ENCODE measurements at places on chromosomes 3 and 15.

DNA sequence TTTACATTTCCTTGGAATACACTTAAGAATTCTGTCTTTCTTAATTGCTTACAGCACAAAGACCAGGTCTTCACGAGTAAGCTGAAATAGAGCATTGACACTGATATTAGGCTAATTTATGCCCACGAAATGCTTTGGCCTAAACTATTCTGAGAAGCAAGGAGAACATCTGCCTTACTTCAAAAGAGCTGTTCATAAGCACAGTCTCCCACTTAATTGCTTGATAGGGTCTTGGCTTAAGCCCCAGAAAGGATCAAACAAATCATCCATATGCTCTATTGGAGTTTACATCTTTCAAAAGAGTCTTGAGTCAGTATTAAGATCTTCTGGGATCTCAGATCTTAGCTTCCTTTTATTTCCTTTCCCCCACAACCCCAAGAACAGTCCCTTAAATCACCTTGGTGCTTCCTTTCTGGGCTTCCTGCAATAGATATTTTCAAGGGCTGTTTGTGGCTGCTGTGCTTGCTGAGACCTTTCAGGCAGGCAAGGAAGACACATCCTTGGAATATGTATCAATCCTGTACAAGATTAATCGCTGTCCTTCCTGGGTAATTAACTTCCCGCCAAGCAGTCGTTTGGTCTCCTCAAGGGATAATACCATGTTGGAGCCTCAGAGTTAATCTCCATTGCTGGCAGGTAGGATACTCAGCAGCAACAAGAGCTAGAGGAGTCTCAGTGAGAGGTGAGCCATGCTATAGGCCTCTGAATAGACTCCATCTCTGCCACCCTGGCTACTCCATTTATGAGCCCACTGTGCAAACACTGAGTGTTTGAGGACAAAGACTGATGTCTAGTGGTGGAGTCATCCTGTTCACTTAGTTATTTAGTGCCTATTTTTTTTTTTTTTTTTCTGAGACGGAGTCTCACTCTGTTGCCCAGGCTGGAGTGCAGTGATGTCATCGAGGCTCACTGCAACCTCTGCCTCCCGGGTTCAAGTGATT is 37.1 kb downstream of the TMEM158 start:
- DNase-seq: no peak

DNA sequence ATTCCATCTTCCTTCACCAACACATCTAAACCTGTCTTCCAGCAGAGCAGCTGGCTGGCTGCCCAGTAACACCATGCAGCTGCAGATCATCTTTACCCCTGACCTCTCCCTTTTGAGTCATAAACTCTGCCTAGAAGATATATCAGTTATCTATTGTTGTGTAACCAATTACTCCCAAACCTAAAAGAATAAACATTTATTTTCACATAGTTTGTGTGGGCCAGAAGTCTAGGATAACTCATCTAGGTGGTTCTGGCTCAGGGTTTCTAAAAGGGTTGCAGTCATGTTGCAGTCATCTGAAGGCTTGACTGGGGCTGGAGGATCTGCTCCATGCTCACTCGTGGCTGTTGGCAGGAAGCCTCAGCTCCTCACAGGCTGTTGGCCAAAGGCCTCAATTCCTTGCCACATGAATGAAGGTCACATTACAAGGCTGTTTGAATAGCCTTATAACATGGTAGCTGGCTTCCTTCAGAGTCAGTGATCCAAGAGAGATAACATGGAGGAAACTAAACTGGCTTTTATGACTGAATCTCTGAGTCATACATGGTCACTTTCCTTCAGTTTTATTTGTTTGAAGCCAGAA is 92.8 kb downstream of the GOLIM4 start:
- peak; percentile 73 for DNase-seq

- peak; percentile 52 for DNase-seq
These were observed 5.1 kb downstream of the HPS3 start for GRCh38 chr3:149134575-149134974.

DNA sequence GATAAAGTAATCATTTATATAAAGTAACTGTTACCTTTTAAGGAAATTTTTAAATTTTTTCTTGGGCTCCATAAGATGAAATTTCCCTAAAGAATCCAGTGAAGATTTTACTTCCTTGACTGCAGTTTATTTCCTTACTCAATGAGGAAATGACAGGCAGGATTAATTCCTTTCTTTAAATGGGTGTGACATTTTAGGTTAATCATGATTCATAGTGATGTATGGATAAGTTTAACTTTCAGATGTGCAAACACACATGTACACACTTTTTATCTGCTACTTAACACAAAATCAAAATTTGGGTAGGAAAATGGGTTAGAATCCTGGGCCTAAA is 11.2 kb upstream of the LEO1 start:
- no peak for DNase-seq

DNA sequence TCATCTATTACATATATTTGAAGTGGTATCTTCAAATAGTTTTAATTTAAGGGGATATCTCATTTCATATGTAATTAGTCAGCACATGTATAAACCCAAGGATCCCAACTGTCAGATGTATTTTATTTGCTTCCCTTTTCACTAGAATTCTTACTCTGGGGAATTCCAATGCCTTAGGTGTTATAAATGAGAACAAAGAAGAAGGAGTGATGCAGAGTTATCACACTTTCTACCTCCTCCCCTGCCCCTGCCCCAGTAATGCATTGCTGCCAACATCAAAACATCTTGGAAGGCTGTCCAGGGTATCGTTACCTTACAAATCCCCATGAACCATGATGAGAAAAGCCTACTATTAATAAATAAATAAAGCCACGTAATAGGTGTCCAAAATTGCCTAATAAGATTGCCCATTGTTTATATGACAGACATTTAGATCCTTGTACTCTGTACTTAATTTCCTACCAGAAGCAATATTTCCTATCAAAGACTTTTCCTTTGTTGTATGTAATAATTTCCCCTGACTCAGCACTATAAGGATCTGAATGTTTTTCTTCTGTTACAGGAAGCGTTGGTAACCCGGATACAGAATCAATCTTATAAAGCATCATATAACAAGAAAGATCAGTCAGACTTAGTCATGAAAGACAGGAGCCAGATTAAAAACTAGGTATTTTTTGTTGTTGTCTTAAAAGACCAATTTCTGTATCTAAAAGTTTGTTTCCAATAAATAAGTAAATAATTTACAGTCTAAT is 38.8 kb downstream of the CBLB start:
- peak; percentile 77 for DNase-seq

GRCh38 chr3:183586477-183586876 is 31.0 kb upstream of the KLHL6 start:
- no peak for DNase-seq

- peak; percentile 89 for DNase-seq
These were observed 179.3 kb upstream of the CHRM5 start for GRCh38 chr15:33788906-33789540.

- DNase-seq: no peak
These were observed 46.1 kb upstream of the FGD5 start for GRCh38 chr3:14772533-14773138.

- DNase-seq: peak; percentile 51
These were observed 631.5 kb upstream of the NR2F2 start for GRCh38 chr15:95698951-95699350.

DNA sequence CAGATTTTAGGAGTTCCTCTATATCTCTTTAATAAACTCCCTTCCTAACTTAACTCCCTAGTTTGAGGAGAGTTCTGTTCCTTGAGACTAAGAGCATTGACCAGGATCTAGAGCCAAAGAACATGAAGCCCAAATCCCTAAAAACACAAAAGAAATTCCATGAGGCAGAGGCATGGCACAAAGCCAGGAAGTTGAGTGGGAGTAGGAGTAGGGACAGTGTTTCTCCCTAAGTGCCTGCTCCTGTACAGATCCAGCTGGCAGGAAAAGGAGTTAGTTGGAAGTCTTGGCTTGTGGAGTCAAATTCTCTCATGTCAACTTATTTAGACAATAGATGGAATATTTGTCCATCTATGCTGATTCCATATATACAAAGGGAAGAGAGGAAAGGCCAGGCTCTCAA is 11.4 kb downstream of the ACTC1 start:
- DNase-seq: no peak

DNA sequence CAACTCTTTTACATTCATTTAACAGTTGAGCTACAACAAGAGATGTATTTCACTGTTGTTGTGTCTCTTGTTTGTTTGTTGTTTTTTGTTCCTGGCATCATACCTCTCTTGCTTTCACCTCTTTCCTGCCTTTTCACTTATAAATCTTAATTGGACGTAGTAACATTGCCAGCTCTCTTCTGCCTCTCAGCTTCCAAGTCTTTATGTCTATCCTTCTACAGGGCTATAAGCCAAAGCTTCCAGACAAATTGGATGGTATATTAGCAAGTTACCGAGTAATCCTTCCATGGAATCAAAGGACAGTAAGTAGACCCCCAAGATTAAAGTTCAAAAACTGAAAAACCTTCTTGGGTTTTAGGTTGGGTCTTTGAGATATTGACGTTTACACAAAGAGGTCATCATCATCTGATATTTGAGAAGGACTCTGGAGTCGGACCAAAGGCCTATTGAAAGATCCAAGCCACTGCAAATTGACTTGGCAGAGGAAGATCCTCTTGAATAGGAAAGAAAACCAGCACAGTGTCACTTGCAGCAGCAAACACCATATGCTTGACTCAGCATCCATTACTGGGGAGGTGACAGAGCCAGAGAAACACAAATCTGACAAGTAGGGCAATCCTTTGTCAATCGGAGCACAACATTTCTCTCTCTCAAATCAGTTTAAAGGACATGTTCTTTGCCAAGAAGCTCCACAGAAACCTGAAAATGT is 648.5 kb upstream of the NR2F2 start:
- DNase-seq: no peak

DNA sequence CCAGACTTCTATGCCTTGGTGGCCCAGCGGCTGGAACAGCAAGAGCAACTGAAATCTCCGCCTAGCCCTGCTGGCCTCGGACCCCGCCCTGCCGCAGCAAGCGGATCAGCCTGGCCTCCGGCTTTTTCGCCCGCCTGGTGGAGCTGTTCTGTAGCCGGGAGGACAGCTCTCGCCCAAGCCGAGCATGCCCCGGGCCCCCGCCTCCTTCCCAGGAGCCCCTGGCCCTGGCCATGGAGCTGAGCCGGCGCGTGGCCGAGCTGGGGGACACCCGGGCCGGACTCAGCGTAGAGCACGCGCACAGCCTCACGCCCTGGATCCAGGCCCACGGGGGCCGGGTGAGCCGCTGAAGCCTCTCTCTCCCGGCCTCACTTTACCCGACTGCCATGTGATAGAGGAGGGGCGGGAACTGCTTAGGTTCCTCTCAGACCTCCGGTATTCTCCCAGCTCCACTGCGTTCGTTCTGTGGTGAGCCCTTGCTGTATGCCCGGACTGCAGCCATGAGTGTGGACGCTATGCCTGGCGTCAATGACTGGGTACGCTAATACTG is 24.1 kb upstream of the MRPL3 start:
- peak; percentile 62 for DNase-seq

DNA sequence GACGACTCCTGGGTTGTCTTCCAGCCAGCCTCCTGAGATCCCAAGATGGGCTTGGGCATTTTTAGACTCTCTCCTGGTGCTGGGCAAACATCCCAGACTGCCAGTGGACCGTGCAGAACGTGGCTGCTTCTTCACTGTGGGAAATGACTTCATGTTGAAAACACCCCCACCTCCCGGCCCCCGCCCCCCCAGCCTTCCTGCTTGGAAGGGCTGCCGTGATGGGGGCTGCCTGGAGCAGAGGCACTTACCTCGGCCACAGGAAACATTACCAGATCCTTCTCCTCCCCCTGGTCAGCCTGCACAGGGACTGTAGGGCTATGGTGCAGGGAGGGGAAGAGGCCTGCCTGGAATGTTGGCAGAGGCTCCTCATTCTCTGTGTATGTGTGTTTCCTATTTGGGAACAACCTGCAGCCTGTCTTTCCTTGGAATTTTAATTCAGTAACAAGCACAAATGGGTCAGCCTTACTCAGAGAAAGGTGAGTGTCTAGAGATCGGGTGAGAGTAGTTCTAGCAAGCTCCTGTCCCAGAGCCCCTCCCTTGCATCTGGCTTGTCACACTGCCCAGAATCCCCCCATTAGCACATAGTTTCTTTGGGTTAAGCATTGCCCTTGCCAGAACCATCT is 90.8 kb downstream of the ANP32A start:
- DNase-seq: peak; percentile 17

DNA sequence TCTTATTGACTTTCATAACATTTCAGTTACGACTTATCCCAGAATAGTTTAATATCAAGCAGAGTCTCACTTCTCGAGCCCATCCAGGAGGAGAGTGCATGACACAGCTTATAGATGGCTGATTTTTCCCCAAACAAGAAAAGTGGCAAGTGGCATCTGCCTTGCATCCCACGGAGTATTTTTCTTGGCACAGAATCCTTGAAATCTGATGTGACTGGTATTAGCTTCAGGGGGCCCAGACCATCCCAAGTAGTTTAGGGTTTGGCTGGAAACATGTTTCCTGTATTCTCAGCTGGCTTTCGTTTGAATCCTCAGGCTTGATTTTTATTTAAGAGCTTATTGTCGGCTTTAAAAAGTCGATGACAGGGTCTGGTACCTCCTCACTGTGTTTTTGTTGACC is 20.7 kb upstream of the FBXL22 start:
- no peak for DNase-seq

DNA sequence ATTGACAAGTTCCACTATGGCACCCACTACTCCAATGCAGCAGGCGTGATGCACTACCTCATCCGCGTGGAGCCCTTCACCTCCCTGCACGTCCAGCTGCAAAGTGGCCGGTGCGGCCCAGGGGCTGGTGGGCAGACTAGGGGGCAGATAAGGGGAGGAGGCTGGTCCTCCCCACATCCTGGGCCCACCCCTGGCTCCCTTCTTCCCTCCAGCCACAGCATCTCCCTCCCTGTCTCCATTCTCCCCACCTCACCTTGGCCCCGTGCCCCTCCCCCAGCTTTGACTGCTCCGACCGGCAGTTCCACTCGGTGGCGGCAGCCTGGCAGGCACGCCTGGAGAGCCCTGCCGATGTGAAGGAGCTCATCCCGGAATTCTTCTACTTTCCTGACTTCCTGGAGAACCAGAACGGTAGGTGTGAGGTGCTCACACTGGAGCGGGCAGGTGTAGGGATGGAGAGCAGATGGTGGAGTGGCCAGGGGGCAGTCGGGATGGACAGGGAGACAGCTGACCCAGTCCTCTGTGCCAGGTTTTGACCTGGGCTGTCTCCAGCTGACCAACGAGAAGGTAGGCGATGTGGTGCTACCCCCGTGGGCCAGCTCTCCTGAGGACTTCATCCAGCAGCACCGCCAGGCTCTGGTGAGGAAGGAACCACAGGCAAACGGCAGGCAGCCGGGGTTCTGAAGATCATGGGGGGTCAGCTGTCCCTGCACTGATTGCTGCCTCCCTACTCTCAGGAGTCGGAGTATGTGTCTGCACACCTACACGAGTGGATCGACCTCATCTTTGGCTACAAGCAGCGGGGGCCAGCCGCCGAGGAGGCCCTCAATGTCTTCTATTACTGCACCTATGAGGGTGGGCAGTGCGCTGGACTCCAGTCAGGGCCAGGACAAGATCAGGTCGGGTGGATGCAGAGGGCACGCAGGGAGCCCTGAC is 26.0 kb downstream of the NBEAL2 start:
- DNase-seq: no peak
